ENCODE measurements at places on chromosomes 4 and X.

DNA sequence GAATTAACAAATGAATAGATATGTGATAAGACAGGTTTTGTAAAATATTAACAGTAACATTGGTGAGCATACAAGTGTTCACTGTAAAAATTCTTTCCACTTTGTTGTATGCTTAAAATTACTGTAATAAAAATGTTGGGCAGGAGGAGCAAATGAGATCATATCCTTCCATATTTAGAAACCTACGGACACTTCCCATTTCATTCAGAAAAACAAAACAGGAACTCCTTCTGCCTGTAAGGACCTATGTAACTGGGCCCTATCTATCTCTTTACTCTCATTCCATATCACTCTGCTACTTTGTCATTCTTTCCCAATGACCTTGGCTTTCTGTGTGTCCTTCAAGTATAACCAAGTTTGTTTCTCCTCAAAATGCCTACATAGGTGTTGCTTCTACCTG is 53.7 kb upstream of the SLC39A8 start:
- DNase-seq, result no peak

DNA sequence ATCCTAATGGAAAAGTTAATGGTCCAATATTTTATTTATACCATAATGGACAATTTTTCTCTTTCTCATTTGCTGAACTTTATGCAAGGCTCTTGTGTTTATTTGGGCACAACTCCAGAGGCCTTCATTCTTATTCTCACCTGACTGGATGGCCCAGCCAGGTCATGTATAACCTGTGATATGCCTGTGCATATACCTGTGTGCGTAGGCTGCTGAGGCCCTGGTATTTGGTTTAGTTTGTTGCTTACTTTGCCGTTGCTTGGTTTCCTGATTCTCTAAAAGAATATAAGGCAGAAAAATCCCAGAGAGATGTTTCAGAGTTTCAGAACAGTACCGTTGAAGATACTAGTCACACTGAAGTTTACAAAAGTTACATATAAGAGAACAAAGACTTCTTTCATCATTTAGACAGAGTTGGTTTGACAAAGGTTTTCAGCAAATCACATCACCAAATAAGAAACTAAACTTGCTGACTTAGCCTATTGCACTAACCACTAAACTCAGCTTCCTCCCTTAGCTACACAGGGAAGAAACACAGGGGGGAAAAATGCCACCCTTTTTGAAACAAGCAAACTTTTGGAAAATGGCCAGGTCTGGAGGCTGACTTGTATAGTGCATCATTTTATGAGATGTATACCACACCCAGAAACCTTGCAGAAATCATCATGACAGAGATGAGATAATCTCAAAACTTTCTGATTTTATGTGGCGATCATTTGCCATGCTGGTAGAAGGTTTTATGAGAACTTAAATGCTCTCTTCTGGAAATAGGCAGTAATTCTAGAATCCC is 248.5 kb downstream of the GRIA3 start:
- DNase-seq, result no peak

- no peak for DNase-seq
These were observed 577.8 kb downstream of the SH3BGRL start for GRCh38 chrX:81779701-81780100.

GRCh38 chr4:134787315-134787714 is 585.7 kb upstream of the PABPC4L start:
- DNase-seq, result peak; percentile 12

GRCh38 chr4:141721174-141721573 is 84.8 kb downstream of the IL15 start:
- DNase-seq, result no peak

DNA sequence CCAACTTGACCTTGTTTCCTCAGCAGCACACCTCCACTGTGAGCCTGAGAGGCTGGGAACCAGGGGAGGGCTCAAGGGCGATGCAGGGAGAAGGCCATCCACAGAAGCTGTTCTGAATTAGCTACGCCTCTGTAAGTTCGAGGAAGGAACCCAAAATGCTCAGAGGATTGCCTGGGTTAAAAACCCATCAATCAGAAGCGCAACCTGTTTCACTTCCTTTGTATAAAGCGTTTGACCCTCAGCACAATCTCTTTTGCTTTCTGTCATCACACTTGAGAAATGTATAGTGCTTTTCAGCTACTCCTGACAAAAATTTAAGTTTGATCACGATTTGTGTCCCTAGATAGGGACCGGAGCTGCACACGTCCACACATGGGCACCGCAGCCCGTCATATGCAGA is 48.0 kb upstream of the MAP3K15 start:
- no peak for DNase-seq

- no peak for DNase-seq
These were observed 62.8 kb downstream of the FGF16 start for GRCh38 chrX:77510007-77510406.

GRCh38 chr4:131304686-131305085 is 1844.4 kb upstream of the PCDH10 start:
- DNase-seq, result peak; percentile 4

DNA sequence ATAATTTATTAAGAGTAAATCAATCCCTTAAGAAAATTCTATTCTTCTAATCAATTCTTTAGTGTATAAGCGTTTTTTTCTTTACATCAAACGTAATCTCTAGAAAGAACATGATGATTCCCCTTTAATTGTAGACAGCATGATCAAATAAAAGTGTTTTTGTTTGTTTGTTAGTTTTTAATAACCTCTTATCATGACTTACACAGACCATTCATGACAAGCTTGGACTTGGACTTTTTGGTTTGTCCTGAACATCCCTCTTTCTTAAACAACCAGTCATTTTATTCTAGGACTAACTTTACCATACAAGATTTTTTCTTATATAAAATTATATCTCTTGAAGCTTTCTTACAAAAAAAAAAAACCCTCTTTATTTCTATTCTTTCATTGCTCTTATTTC is 344.6 kb upstream of the SPOCK3 start:
- no peak for DNase-seq

- DNase-seq, result peak; percentile 84
These were observed 58.1 kb upstream of the SMIM10 start for GRCh38 chrX:134932528-134933217.

- peak; percentile 70 for DNase-seq
These were observed 501 bp downstream of the ZNF518B start for GRCh38 chr4:10456595-10457254.

DNA sequence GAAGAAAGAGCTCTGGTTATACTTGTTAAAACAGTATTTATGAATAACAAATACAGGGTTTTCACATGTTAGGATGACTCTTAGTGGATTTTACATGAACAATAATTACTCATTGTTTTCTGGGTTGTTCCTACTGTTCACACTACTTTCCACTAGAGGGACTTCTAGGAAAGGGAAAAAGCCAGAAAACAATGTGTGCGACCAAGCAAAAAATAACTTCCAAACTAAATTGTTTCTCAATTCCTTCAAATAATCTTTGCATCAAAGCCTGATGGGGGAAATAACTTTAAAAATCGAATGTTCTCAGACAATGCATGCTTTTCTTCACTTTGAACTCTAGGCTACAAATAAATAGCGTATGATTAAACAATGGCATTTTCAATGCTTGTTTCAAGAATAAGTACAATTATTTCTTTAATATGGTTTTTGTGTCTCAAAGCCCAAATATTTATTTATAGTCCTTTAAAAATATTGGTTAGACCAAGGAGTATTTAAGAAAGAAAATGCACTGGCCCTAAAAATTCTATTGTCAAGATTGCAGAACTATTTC is 72.1 kb upstream of the ETNPPL start:
- DNase-seq, result peak; percentile 63

GRCh38 chr4:83138946-83139345 is 24.4 kb upstream of the PLAC8 start:
- no peak for DNase-seq

- DNase-seq, result peak; percentile 22
These were observed 585.7 kb downstream of the IL15 start for GRCh38 chr4:142222127-142222526.

- no peak for DNase-seq
These were observed 14.8 kb upstream of the ADGRG2 start for GRCh38 chrX:19137067-19137466.

GRCh38 chr4:20288047-20288650 is 36.4 kb downstream of the SLIT2 start:
- DNase-seq, result peak; percentile 50
